ENCODE measurements at places on chromosomes 12 and 14. TPM values are rescaled to one million over a fixed set of nuclear protein-coding genes. Genes with fewer than 3 reads are reported as not detected.

Gene NANOG
- total RNA-seq: not detected

Gene TAPBPL
- total RNA-seq: 47.9 TPM

DNA sequence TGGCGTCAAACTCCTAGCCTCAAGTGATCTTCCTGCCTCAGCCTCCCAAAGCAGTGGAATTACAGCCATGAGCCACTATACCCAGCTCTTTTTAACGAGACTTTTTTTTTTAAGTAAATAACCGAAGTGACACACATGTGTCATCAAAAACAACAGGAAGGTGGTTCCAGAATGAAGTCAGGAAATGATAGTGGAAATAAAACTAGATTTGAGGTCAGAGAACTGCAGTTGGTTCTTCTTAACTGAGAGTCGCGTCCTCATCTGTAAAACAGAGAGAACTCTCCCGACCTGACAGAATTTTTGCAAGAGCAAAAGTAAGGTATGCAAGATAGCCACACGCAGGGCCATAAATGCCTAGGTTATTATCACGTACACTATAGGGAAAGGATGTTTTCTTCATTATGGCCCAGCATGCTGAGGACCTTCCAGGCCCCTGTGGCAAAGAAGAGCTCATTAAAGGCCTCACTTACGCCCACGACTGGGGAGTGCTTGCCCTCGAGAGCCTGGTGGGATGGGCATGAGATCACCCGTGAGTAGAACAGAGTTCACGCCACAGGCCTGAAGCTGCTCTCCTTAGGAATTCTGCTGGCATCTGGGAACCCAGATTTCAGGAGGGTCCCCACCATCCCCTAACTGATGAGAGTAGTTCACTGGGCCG is 67.2 kb downstream of the SCARB1 start:
- DNase-seq: no peak
- H3K4me3 ChIP-seq: no peak overlapping the region
- peak overlapping the region; percentile 32 for H3K27ac ChIP-seq
- H3K36me3 ChIP-seq: no peaks in the 10 kb centered on the region

Gene PTCSC3
- total RNA-seq: not detected

DNA sequence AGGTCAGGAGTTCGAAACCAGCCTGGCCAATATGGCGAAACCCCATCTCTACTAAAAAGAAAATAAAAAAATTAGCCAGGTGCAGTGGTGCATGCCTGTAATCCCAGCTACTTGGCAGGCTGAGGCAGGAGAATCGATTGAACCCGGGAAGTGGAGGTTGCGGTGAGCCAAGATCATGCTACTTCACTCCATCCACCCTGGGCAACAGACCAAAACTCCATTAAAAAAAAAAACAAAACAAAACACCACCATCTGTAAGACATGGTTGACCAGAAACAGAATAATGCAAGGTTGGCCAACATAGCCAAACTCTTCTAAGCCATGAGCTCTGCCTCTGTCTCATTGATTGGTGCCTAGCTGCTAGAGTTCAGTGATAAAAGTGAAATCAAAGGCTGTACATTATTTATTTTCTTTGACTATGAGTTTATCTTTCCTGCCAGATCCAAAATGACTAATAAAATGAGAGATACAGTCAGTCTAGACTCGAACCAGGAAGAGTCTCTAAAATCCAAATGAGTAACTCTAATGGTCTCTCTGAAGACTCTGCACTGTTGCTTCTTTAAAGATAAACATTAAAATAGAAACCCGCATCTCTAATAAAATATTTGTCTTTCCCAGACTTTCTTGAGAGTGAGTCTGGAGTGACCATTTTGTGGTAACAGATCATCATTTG is 404.7 kb downstream of the DAD1 start:
- H3K36me3 ChIP-seq: no peaks in the 10 kb centered on the region
- no peak overlapping the region for H3K27ac ChIP-seq
- no peaks in the 10 kb centered on the region for H3K27me3 ChIP-seq
- no peak for DNase-seq

GRCh38 chr12:80821513-80822000 is 104.8 kb downstream of the MYF5 start:
- H3K36me3 ChIP-seq: no peaks in the 10 kb centered on the region
- no peak overlapping the region for H3K4me3 ChIP-seq
- no peaks in the 10 kb centered on the region for H3K27me3 ChIP-seq
